ENCODE measurements at places on chromosomes 11 and 22.
A peak's percentile ranks its signal among the peaks of the same experiment; 100 is the strongest.

GRCh38 chr11:130916238-130916855 is at the start of gene SNX19:
Gene SNX19, minus strand, starts transcription at chr11:130916479. Its CDS starts 540 bp downstream, at chr11:130915939.
- peak; percentile 87 for DNase-seq

- no peak for DNase-seq
Observed at GRCh38 chr11:108224911-108225786, 2.3 kb downstream of the ATM start.

- peak; percentile 76 for DNase-seq
Observed at GRCh38 chr22:24427500-24428164, at the start of gene ADORA2A. Gene ADORA2A, plus strand, starts transcription at chr22:24427599. Its CDS starts 5,806 bp downstream, at chr22:24433405.

- no peak for DNase-seq
Observed at GRCh38 chr11:72743321-72744221, 8.6 kb downstream of the ARAP1 start.

DNA sequence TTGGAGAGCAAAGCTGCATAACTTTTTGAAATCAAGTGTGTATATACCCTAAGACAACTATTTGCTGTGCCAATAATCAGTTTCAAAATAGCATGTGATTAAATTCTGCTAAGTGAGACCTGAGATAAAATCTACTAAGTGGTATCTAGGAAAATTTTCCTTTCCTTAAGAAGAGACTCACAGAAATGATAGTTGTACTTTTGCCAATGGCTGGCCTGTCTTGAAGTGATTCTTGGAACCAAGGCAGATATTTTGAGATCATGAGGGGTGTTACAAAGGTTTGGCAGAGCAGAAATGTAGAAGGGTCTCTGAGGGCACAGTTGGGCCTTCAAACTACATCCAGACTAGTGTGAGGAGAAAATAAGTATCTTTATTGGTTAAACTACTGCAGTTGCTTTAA is 902.6 kb upstream of the TENM4 start:
- DNase-seq: no peak

- DNase-seq: no peak
Observed at GRCh38 chr22:40434745-40435144, 64.4 kb downstream of the SGSM3 start.

DNA sequence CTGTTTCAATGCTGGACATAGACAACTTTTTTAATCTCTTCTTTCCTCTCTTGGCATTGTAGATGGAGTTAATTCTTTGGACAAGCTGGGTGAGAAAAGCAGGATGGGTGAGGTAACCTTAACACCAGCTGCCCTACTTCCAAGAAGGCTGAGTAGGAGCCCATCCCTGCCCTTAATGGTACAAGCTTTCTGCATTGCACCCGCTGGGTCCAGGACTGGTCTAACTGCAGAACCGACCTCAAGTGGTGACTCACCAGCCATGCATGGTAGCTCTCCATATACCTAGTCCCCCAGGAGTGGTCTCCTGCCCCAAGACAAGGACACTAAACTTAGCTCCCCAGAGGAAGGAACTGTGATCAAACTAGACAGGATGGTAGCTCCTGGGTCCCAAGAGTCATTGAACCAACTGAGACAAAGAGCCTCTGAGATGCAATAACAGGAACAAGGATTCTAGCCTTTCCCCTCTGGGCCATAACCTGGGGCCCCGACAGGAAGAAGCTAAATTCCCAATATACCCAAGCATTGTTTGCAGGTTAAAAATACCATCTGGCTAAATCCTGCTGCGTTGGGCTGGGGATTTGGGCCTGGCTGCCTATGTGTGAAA is 32.1 kb downstream of the RPL27A start:
- no peak for DNase-seq

- DNase-seq: no peak
Observed at GRCh38 chr22:31350410-31350863, 4.3 kb upstream of the PATZ1 start.

- DNase-seq: peak; percentile 35
Observed at GRCh38 chr11:125933030-125933813, 12.6 kb upstream of the VSIG10L2 start.

DNA sequence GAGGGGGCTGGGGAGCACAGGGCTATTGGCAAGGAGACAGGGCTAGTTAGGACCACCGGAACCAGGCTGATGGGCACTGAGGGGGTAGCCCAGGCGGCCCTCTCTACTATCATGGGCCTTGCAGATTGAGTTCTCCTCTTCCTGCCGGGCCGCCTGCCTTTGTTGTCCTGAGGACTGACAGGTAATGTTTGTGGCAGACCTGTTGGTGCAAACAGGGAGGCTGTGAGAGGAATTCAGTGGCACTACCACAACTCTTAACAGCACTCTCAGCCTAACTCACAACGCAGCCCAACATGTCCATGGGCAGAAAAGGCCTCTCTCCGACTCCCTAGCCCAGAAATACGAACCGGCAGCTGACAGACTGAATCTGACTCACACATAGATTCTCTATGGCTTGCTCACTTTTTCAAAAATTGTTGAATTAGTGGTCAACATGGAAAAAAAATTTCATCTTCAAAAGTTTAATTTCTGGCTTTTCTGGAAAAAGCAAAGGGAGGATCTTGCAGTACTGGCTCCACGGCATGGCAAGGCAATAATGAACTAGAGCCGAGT is 11.4 kb downstream of the KCNJ5 start:
- no peak for DNase-seq

GRCh38 chr22:30234786-30235470 is 11.6 kb downstream of the LIF start:
- DNase-seq: no peak

DNA sequence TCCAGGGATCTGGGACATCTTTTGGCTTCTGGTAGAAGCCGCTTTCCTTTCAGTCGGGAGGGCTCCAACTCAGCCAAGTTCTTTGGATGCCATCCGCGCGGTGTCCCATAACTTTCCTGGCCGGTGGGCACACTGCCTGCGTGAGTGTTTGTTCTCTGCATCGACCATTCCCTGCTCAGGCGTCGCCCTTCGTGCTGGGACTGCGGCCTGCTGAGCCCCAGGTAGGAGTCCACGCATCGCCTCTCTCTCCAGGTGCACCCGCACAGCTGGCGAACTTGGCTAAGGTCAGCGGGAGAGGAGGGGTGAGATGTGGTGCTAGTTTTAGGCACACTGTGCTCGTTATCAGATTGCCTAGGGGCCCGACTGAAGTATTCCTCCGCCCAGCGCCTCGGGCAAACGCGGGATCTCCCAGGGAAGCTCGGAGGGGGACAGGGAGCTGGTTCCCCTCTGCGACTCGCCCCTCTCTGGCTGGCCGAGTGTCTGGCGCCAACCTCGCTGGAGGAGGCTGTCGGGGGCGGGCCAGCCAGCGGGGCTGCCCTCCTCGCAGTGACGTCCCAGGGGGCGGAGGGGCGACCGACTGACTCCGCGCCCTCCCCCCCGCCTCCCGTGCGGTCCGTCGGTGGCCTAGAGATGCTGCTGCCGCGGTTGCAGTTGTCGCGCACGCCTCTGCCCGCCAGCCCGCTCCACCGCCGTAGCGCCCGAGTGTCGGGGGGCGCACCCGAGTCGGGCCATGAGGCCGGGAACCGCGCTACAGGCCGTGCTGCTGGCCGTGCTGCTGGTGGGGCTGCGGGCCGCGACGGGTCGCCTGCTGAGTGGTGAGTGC is at the start of gene LAYN:
Gene LAYN, plus strand, starts transcription at position 607 of the 823 bp plus-strand sequence. Its CDS starts 124 bp downstream, at position 731.
- peak; percentile 60 for DNase-seq

- no peak for DNase-seq
Observed at GRCh38 chr11:37988031-37988430, 1390.0 kb upstream of the RAG2 start.

DNA sequence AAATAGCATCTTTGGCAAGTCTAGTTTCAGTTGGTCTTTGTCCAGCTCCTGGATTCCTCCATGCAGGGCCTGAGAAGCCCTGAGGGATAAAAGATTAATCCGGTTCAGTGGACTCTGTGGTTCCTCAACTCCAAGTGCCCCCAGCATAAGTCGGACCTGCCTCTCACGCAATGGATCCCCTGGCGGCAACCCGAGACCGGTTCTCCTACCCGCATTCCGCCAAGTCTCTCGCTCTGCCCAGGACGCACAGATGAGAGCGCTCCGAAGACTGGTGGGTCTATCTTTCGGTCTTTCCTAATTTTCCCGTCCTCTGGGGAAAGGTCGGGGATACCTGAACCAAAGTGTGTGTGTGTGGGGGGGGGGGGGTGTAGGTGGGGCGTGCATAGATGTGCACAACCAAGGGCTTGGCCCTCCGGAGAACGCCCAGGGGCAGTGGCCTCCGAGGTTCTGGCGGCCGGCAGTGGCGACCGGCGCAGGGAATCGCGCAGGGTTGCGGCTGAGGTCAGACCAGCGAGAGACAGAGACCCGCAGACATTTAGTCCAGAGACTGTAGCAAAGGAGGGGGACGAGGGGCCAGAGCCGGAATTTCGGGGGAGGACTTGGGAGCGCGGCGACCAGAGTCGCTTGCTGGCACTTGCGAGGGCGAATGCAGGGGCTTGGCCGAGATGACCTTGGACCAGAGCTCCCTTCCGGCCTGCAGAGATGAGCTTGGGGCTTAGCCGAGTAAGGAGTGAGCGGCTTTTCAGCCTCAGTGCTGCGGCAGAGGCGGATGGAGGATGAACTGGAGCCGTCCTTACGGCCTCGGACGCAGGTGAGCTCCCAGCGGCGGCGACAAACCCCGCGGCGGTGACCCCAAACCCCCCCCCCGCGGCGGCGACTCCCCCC is 712 bp upstream of the SLC2A11 start:
- no peak for DNase-seq

- no peak for DNase-seq
Observed at GRCh38 chr11:112176077-112176476, 765 bp downstream of the BCO2 start.

DNA sequence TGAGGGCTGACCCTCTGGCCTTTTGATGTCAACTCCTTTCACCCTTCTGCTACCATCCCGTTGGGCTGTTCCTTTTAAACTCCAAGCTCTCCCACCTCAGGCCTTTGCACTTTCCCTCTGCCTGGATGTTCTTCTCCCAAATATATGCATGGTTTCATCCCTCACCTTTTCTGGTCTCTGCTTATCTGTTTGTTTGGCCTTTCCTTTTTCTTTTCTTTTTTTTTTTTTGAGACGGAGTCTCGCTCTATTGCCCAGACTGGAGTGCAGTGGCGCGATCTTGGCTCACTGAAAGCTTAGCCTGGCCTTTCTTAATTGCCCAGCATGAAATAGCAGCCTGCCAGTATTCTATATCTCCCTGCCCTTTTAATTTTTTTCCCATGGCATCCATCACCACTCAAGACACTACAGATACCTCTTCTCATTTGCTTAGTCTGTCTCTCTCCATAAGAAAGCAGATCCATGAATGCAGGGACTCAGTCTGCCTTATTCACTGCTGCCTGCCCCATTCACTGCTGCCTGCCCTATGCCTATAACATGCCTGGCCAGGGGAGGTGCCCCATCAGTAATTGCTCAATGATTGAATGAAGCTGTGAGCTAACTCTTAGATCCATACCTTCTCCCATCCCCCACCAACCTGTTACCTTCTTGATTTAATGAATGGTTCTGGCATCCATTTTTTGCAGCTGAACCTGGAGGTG is 58.4 kb upstream of the CLTCL1 start:
- no peak for DNase-seq

DNA sequence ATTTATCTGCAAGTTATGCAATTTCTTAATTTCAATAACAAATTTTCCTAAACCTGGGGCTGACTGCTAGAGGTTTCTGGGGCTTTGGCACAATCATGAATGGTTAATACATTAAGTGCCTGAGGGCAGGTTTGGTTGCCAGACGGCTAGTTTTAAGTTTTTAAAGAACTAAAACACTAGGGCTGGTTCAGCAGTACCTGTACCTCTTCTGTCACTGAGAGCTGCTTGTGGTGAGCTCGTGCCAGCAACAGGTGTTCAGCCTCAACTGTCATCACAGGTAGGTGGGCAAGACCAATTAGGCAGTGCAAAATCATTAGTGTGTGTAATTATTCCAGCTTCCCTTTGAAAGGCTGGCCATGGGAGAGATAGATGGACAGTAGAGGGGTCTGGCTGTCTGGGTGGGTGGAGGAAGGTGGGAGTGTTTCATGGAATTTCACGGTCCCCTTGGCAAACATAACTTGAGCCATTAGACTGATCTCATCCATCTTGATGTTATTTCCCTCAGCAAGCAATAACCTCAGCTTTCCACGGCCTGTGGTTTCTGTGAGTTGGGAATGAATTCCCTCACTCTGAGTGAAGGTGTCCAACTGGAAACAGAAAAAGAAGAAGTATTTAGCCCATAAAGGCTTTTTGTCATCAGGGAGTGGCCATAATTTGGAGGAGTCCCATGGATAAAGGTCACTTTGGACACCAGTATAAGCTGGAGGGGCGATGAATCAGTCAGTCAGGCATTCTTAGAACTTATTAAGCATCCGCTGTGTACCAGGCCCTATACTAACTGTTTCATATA is 114.8 kb downstream of the SNX19 start:
- no peak for DNase-seq

DNA sequence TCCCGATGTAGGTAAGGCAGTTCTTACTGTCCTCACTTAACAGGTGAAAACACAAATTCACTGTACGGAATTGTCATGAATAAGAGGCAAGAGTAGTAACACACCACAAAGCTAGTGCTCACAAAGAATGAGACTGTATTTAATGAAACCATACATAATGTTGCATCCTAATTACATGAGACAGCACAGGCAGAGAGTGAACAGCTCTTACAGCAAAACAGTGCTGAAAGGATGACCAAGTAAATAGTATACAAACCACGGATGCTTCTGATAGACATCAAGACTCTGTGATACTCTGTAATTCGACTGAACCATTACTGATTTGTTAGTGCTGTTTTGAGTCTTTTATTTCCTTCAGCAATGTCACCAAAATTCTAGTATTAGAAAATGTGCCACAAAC is 282.3 kb downstream of the TTC28 start:
- DNase-seq: no peak

- no peak for DNase-seq
Observed at GRCh38 chr11:1830322-1831223, 4.2 kb upstream of the SYT8 start.

DNA sequence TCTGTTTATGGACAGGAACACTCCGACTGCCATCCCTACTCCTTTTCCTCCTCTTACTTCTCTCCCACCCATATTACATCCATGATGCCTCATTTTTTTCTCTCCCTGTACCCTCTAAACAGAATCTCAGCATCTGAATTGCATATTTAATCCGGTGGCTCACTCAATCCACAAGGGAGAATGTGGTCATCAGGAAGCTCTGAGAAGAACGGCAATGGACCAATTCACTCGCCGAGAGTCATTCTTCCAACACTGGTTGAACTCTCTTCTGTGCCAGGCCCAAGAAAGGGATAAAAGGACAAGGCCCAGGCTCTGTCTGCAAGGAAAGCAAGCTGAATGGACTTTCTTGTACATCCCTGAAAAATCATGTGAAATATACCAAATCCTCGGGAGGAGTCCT is 15.9 kb downstream of the MAP6 start:
- DNase-seq: no peak
